Right hindlimb (tissue), 1 donor: ENCODE measurements at places on chromosomes 5 and 9.

- DNase-seq: no peak
Measured at GRCh38 chr5:26390608-26391007, 647.8 kb downstream of the CDH9 start.

GRCh38 chr5:132136906-132137305, 63.3 kb downstream of the CSF2 start:
- peak; percentile 22 for DNase-seq

- no peak for DNase-seq
Measured at GRCh38 chr5:143893638-143894037, 81.7 kb downstream of the HMHB1 start.

- DNase-seq: no peak
Measured at GRCh38 chr5:80153586-80154126, 102.2 kb downstream of the SERINC5 start.

- no peak for DNase-seq
Measured at GRCh38 chr9:128805661-128806060, 12.6 kb upstream of the ENDOG start.

DNA sequence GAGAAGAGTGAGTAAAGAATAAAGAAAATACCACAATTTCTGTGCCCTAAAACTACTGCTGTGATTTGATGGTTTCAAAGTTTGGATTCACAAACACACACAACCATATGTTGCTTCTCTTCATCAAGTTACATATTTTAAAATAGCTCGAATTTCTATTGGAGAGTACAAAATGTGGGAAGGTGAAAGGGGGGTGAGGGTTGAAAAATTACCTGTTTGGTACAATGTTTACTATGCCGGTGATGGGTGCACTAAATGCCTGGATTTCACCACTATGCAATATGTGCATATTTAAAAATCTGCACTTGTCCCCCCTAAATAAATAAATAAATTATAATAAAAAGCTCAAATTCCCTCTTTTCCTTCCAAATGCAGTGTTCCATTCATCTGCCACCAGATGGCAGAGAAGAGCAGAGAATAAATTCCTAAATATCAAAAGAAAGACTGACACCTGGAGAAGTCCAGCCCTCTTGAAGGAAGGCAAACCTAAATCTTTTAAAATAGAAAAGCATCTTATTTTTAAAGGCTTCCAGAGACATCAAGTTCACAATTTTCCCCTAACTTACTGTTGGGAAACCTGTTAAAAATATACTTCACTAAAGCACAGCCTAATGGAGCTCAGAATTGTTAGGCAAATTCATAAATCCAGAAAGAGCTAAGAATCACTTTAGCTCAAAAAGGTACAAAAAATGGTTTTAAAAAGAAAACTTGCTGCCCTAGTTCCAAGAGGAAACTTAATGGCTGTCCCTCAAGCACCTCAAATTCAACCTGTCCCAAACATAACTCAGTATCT, 24.8 kb upstream of the HNRNPA0 start:
- DNase-seq: no peak

GRCh38 chr9:29397148-29397547, 1823.9 kb upstream of the C9orf72 start:
- no peak for DNase-seq

GRCh38 chr9:109255394-109255793, 65.5 kb downstream of the EPB41L4B start:
- no peak for DNase-seq

- peak; percentile 61 for DNase-seq
Measured at GRCh38 chr5:132962429-132963021, 909 bp downstream of the AFF4 start.

- no peak for DNase-seq
Measured at GRCh38 chr5:38615042-38615441, 58.6 kb upstream of the LIFR start.

DNA sequence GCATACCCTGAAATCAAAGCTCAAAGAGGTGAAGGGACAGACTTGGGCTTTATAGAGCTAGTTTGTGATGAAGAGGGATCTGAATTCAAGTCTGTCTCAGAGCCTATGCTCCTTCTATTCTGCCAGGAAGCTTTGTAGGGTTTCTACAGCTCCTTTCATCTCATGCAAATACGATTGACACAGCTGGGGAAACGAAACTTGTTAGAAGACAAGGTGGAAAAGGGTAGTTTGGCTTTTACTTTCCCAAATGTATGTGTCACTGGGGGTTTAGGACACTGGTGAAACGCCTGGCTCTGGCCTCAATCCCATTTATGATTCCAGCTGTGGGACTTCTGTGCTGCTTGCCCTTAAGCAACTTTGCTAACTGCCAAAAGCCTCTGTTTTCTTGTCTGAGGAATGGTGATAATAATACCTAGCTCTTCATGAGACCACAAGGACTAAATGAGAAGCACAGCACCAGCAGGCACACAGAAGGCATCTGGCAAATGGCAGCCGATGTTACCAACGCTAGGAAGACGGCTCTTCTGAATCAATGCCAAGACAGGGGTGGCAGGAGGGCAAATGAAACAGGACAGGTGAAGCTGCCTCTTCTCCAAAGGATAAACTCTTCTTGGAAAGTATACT, 70.3 kb upstream of the EQTN start:
- DNase-seq: no peak

DNA sequence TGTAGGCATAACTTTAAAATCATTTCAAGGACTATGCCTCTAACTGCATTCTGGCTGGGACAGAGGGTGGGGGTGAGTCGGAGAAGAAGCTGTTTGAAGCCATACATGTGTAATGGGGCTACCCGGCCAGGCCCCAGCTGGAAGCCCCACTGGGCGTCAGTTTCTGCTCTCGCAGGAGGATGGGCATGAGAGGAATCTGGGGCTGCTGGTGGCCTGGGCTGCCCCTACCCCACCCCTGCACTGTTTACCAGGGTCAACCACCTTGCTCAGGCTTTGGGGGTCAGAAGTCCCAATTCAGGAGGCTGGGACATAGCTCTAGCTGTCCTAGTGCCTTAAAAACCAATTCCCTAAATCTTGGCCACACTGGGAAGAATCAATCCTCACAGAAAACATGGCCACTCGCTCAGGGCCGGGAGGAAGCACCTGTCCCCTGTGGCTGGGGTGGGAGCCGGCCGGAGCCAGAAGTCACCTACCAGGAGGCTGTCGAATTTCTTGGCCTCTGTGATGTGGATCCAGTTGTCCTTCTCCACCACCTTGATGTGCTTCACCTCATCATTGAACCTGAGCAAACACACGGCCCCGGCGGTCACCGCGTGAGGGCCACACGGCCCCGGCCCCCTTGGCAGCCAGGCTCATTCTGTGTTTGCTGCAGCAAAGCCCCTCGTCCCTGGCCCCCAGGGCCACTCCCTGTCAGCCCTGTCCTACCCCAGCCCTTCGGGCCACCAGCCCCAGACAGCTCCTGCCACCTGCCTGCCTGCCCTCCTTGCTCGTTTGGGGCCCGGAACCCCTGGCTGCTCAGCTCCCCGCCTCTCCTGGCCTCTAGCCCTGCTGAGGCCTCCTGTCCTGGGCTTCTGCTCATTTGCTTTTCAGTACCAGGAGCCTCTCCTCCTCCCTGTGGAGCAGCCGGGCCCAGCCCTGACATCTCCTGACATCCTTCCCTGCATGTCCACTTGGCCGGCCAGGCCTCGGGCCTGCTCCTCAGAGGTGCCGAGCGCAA, 33.6 kb upstream of the SARDH start:
- peak; percentile 11 for DNase-seq

DNA sequence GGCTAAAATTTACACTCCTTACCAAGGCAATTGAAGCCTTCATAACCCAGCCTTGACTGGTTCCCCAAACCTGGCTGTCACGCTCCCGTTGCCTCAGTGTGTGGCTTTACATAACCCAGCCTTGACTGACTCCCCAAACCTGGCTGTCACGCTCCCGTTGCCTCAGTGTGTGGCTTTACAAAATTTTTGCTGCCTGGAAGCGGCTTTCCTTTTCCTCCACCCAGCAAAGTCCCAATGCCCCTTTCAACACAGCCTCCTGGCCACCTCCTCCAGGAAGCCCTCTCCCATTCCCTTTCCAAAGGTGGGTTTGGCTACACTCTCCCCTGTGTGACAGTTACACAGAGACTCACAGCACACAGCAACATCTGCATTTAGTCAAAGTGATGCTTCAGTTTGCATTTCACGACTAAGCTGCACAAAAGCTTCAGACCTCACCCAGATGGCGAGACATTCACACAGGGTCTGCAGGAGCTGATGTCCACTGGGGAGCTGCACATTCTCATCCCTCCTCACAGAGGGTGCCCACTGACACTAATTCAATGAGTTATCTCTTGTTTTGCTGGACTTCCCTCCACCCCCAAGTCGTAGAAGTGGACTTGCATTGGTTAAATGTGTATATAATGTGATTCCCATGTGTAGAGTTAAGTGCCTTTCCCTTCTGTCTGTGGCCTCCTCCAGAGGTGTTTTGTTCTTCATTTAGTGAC, 156.6 kb upstream of the PHYKPL start:
- DNase-seq: peak; percentile 4

GRCh38 chr5:131379723-131380122, 115.9 kb downstream of the CDC42SE2 start:
- no peak for DNase-seq

DNA sequence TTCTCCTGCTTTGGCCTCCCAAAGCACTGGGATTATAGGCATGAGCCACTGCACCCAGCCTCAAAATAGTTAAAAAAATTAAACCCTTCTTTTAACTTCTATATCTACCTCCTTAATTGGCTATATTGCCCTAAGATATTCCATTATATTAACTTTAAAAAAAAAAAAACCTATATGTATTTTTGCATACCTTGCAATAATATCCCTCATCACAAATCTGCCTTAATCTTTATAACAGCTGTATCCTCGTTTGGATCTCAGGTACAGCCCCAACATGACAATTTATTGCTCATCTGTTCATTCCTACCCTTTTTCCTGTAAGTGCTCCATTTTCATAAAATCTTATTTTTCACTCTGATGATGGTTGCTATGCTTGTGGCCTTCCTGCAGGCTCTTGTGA, 12.7 kb downstream of the GNPDA1 start:
- no peak for DNase-seq

GRCh38 chr9:134314950-134315715, 11.1 kb upstream of the RXRA start:
- DNase-seq: peak; percentile 28

DNA sequence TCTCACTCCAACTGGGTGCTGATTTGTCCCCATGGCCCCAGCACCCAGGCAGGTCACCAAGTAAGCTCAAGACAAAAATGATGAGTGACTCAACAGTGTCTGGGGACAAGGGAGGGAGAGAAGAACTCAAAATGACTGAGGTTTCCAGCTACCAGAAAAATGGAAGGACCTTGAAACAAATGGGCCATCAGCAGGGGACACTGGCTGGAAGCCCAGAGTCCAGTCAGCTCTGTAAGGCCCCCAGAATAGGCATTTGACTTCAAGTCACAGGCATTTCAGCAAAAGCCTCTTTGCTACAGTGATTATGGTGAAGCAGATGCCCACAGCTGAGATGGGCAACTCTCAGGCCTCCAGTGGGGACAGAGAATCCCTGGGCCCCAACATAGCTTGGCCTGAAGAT, 139.0 kb upstream of the GABRP start:
- no peak for DNase-seq

GRCh38 chr9:130002320-130002719, 40.7 kb downstream of the FNBP1 start:
- DNase-seq: no peak

- DNase-seq: no peak
Measured at GRCh38 chr5:94901191-94901979, 282.9 kb downstream of the SLF1 start.

DNA sequence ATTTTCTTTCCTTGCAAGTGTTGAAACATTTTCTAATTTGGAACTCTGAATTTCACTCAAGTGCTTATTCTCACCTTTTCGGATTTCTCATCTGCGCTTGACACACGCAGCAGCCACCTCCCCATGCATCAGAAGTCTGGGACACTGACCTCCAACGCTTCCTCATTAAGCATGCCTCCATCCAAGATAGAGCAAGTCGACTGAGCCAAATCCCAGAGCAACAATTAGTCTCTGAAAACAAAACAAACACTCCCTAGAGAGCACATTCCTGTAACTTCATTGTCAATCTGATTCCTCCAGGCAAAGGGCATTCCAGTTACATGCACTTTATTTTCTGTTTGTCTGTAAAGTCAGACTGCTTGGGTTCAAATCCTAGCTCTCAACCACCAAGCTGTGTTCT, 5.7 kb downstream of the CD180 start:
- DNase-seq: no peak

GRCh38 chr9:81534138-81534875, 155.0 kb downstream of the TLE1 start:
- DNase-seq: no peak

- DNase-seq: no peak
Measured at GRCh38 chr5:64947031-64947430, 178.3 kb downstream of the CWC27 start.

DNA sequence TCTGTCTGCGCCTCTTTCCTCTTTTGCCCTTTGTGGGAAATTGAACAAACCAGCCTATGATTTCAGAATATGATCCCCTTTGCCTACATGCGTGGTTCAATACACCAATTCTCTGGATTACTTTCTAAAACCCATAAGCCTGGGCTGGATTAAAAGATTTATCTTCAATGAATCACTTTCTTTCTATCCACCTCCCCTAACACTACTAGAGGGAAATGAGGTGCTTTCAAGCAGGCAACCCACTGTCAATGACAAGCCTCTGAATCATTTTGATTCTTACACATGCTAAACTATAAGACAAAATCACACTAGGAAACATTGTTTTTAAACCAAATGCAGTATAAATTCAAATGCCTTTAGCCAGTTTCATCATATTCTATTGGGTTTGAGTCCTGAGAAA, 257.5 kb downstream of the AGTPBP1 start:
- no peak for DNase-seq

DNA sequence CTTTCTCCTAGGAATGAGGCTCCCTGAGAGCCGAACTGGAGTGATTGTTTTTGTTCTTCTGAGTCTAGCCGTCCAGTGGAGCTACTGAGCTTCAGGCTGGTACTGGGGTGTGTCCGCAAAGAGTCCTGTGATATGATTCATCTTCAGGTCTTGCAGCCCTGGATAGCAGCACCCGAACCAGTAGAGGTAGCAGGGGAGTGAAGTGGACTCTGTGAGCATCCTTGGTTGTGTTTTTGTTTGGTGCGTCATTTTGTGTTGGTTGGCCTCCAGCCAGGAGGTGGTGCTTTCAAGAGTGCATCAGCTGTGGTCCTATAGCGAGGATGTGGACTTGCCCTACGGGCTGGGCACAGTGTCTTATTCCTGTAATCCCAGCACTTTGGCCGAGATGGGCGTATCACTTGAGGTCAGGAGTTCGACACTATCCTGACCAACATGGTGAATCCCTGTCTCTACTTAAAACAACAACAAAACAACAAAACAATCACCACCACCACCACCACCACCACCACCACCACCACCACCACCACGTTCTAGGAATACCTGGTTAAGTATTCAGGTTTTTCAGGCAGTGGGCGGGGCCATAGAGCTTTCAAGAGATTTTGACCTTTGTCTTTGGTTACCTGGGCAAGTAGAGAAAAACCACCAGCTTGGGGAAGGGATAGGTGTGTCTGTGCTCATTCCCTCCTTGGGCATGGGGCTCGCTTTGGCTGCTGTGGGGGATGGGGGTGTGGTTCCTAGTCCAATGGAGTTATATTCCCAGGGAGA, 154.0 kb downstream of the WDR70 start:
- DNase-seq: no peak

DNA sequence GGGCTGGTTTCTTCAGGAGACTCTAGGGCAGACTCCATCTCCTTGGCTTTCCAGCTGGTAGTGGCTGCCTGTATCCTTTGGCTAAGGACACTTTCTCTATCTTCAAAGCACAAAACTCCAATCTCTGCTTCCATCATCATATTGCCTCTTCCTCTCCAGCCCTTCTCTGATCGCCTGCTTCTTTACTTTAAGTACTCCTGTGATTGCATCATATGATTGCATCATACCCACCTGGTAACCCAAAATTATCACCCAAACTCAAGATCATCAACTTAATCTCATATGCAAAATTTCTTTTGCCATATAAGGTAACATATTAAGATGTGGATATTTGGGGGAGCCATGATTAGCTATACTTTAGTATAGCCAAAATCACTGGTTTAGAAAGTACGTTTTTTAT, 1092.6 kb upstream of the CDH6 start:
- DNase-seq: no peak
